ENCODE measurements at places on chromosomes 1 and 21.

GRCh38 chr1:28064064-28064463 lies 24.3 kb downstream of the EYA3 start:
- no peak for DNase-seq

DNA sequence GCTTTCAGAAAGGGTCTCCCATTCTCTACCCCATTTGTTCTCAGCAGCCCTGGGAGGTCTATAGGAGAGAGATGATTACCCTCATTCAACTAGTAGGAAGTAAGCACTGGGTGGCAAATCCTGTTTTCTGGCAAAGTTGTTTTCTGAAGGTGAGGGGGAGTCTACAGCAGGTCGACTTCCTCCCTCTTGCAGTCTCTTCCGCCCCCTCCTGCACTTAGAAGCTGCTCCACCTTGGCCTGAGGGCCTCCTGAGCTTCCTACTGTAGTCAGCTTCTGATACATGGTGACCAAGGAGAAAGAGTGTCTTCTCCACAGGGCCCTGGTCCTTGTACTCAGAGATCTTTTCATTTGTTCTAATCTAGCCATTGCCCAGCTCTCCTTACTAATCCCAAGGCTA lies 93.1 kb downstream of the RGL1 start:
- no peak for DNase-seq

DNA sequence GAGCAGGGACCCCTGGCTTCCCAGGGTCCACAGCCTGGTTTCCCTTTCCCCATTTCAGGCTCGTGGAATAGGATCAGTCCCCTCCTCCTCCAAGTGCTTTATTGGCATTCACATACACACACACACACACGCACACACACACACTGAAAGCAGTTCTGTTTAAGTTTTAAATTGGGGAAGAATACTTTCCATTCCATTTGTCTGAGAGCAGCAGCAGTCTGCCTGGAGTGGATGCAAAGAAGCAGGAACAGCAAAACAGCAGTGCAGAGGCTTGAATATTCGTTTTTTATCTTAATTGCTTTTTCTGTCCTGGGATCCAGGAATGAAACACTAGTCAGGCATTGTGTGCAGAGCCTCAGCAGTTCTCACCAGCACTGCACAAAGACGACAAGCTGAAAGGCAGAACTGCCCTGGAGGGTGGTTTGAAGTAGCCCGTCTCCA lies 7.1 kb downstream of the CYB561D1 start:
- DNase-seq = no peak

DNA sequence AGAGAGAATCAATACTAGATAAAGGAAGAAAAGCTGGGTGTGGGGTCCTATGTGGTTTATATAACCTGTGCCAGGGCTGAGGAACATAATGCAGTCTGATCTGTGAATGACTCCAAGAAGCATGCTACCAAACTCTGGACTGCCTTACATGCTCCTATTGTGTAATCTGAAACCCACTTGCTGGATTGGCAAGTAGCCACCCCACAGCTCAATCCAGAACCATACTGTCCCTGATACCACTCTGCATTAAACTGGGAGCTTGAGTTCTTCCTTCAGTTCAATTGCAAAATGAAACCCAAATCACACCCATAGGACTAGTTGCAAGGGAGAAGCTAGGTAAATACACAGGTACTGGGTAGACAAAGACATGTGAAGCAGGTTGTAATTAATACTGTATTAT lies 115.4 kb upstream of the NEGR1 start:
- no peak for DNase-seq

DNA sequence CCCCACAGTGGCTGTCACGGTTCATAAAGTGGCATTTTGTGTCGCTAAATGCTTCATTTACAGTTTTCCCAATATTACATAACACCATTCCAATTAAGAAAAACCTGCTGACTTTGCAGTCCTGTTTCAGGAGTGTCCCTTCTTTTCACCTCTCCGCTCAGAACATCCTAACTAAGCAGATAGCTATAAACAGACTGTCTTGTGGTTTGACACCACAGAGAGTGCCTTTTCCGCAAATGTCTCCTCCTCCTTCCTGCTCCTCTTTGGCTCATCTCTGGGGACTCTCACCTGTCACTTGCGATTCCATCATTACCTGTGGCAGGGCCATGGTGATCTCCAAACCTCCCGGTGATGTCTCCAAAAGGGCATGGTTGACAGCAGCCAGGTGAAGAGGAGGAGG lies 119.0 kb downstream of the CNIH3 start:
- DNase-seq = no peak

GRCh38 chr1:199724049-199724448 lies 303.5 kb upstream of the NR5A2 start:
- no peak for DNase-seq

DNA sequence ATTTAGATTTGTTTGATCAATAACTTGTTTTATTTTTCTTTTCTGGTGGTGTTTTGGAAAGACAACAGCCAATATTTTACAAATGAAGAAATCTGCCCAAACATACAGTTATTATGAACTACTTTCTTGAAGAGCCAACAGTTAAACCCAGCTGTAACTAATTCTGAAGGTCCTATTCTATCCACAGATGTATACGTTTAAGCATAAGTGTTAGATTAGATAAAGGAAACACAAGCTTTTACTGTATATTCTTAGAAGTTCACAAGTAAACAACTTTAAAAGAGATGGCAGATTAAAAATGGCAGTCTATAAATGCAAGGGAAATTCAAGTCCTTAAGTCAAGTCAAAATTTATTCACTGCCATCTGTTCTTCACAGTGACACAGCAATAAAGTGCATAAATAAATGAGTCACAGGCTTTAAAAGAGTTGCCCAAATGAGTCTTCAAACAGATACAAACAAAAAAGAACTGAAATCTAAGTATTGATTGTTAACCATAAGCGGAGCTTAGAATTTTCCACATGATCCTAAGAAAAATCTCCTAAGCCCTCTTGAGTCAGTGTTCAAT lies 49.9 kb upstream of the KCNH1 start:
- DNase-seq = no peak

DNA sequence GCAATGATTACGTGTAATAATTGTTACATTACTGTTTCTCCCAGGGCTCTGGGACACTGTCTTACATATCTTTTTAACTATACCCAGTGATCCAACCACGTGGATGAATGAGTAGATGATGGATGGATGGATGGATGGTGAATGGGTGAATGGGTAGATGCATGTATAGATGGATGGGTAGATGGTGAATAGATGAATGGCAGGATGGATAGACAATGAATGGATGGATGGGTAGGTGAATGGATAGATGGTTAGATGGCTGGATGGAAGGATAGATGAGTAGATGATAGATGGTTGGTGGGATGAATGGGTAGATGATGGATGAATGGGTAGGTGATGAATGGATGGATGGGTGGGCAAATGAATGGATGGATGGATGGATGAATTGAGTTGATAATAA lies 135.9 kb downstream of the HUNK start:
- no peak for DNase-seq

- DNase-seq = no peak
These were observed 7.3 kb downstream of the GNG4 start for GRCh38 chr1:235642011-235642942.

DNA sequence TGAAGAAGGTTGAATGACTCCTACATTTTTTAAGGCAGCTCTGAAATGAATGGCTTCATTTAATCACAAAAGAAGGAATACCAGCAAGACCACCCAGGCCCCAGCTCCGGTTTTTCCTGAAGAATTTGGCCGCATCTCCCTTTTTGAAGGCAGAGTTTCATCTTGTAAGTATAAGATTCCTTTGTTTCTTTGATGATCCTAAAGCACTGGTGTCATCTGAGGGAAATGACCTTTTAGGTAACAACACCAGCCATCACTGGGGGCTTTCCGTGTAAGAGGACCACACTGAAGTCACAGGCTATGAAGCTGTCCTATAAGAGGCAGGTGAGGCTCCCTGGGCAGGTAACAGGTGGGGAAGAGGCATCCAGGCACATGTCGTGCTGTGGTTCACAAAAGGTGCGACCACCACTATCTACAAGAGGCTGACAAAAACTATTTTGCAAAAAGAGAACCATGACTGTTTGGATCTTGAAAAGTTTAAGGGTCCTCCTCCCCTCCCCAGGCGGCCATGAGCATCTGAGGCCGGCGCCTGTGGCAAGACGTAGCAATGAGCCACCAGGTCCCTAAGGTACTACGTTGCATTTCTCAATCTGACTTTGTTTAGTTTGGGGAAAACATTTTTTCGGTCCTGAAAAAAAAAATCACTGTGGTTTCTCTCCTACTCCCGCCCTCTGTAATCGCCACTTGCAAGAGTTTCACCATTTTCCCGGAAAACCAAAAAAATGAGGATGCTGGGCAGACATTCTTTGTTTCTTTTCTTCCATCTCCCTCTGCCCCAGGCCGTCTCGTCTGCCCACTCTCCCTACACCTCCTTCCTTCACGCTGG lies 46.3 kb upstream of the IRF2BP2 start:
- DNase-seq = no peak

GRCh38 chr1:49339043-49339442 lies 562.4 kb upstream of the BEND5 start:
- no peak for DNase-seq

GRCh38 chr1:33864460-33865389 lies 846 bp downstream of the HMGB4 start:
- no peak for DNase-seq

- DNase-seq = no peak
These were observed 324.6 kb downstream of the SPATA17 start for GRCh38 chr1:217955723-217956122.

DNA sequence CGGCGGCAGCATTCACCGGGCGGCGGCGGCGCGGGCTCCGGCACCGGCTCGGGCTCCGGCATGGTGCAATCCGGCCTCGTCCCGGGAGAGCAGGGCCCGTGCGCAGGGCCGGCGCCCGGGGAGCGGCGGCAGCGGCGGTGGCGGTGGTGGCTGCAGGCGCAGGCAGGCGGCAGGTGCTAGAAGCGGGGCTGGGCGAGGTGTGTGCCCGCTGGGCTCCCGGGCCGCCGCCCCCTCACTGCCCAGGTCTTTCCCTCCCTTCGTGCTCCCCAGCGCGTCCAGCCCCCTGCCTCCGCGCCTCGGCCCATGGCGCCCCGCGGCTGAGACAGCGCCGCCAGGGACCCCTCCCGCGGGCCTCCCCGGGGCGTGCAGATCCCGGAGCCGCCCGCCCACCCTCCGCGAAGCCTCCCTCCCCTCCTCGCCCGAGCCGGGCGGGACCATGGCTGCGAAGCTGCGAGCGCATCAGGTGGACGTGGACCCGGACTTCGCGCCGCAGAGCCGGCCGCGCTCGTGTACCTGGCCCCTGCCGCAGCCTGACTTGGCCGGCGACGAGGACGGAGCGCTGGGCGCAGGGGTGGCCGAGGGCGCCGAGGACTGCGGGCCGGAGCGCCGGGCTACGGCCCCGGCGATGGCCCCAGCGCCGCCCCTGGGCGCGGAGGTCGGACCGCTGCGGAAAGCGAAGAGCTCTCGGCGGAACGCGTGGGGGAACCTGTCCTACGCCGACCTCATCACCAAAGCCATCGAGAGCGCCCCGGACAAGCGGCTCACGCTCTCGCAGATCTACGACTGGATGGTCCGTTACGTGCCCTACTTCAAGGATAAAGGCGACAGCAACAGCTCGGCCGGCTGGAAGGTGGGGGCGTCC lies 492 bp downstream of the FOXO6 start:
- no peak for DNase-seq

DNA sequence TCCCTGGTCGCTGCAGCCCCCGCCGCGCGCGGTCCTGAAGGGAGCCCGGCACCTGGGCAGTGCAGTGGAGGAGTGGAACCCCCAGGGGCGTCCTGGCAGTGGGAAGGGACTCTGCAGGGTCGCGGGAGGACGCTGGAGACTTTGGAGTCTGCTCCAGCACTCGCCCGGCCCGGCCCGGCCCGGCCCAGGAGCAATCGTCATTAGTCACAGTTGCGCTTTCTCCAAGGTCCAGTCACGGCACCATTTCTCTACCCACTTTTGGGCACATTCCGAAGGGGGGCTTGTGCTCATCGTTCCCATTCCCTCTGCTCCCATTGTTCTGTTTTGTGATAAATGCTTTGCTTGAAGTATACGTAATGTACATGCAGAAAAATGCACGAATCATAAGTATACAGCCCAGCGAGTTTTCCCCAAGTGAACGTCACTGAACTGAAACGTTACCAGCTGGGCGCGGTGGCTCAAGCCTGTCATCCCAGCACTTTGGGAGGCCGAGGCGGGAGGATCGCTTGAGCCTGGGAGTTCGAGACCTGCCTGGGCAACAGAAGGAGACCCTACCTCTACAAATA lies 999 bp downstream of the THAP3 start:
- no peak for DNase-seq

- DNase-seq = no peak
These were observed 1037.2 kb upstream of the B3GALT2 start for GRCh38 chr1:194223596-194223995.

DNA sequence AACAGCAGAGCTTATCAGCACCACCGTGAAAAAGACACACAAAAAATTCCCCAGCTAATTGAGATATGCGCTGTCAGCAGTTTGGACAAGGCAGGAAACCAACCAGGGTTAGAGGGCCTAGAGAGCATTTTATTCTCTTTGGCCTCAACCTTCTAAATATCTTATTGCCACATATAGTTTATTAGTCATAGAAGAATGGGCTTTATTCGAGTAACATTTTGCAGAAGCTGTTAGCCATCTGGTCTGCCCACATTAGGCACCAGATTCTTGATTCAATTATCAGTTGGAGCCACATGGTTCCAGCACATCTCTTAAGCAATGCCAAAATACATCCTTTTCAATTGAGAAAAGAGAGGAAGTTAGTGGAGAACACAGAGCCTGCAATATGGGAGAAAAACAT lies 109.9 kb upstream of the CXADR start:
- no peak for DNase-seq

DNA sequence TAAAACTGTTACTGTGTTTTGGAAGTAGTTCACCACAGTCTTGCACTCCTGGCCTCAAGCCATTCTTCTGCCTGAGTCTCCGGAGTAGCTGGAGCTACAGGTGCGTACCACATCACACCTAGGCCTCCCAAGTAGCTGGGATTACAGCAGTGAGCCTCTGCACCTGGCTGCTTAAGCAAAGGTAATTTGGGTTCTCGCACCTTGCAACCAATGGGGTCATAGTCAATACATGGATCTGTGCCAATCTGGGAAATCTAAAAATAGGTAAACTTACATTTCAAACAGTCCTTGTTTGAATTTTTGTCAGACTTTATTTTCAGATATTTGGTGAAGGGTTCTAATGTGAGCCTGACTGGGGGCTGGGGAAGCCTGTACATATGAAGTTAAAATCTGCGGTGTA lies 466.5 kb downstream of the PCP4 start:
- DNase-seq = no peak

DNA sequence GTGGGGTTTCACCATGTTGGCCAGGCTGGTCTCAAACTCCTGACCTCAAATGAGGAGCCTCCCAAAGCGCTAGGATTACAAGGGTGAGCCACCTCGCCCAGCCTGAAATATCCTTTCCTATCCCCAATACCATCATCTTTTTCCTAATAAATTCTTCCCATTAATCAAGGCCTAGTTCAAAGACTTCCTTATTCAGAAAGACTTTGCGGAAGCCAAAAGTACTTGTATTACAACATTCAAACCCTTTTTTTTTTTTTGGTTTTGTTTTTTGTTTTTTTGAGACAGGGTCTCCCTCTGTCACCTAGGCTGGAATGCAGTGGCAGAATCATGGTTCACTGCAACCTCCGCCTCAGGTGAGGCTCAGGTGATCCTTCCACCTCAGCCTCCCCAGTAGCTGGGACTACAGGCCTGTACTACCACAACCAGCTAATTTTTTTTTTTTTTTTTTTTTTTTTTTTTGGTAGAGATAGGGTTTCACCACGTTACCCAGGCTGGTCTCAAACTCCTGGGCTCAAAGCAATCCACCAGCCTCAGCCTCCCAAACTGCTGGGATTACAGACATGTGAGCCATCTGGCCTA lies 7.6 kb downstream of the SLC19A2 start:
- no peak for DNase-seq
